ENCODE measurements at places on chromosomes 6 and 20. TPM values are rescaled to one million over a fixed set of nuclear protein-coding genes. Genes with fewer than 3 reads are reported as not detected.

The PTK7 gene
- total RNA-seq, result 84.6 TPM

The E2F1 gene
- 17.1 TPM for total RNA-seq

The TBXT gene
- not detected for total RNA-seq

The SNRNP48 gene
- 9.1 TPM for total RNA-seq

The VSX1 gene
- total RNA-seq, result not detected

The NKAIN4 gene
- total RNA-seq, result 1.4 TPM

The CDSN gene
- not detected for total RNA-seq

The ME1 gene
- 13.3 TPM for total RNA-seq

The LY6G6C gene
- not detected for total RNA-seq

The TBPL1 gene
- 40.5 TPM for total RNA-seq

The PGC gene
- not detected for total RNA-seq

The SIRPD gene
- not detected for total RNA-seq

The TMEM217 gene
- total RNA-seq, result 0.80 TPM

The TRIM10 gene
- total RNA-seq, result not detected

The ULBP3 gene
- 8.2 TPM for total RNA-seq

The BCAS1 gene
- under 0.01 TPM for total RNA-seq

The MAK gene
- total RNA-seq, result not detected

The BTNL2 gene
- not detected for total RNA-seq

The DSP gene
- 80.1 TPM for total RNA-seq

The SMIM29 gene
- total RNA-seq, result 43.6 TPM

The OXT gene
- total RNA-seq, result 0.43 TPM

The SLC22A23 gene
- 0.87 TPM for total RNA-seq

The TEAD3 gene
- total RNA-seq, result 15.3 TPM

The PBOV1 gene
- not detected for total RNA-seq

The OR12D3 gene
- not detected for total RNA-seq

The NHSL1 gene
- total RNA-seq, result 4.0 TPM

The APCDD1L gene
- 1.7 TPM for total RNA-seq

The CRISP2 gene
- total RNA-seq, result 0.06 TPM

The GHRH gene
- not detected for total RNA-seq
